Stimulated activated CD8-positive, alpha-beta memory T cell treated with anti-CD3 and anti-CD28 coated beads, Interleukin-4, amount 100 ng/mL, for 4 hours (primary cell): ENCODE measurements at places on chromosomes 7 and 10.

DNA sequence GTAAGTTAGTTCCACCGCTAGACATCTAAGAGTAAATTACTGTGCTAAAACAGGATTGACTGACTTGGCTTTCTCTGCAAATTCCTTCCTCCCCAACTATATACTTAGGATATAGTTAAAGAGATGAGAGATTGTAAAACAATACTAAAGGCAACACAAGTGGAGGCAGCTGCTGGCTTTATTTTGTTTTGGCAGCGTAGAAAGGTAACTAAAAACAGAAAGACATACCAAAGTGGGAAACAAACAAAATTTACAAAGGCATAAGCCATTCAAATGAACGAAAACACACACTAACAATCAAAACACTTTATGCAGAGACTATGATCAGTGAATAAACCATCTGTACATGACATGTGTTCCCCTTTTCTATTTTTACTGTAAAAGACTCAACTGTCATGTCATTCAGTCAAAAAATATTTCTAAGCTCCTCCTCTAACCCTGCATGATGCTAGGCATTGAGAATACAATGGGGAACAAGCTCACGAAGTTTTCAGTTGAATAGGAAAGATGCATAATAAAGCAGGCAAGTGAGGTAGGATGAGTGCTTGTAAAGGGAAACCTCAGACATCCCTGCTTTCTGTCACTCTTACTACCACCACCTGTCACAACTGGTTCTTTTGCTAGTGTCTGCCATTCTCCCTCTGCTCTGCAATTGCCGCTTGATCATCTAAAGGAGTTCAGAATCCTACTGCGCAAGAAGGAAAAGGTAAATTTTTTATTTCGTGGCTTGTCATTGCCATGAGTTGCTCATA lies 64.2 kb upstream of the COL1A2 start:
- no peak for DNase-seq

DNA sequence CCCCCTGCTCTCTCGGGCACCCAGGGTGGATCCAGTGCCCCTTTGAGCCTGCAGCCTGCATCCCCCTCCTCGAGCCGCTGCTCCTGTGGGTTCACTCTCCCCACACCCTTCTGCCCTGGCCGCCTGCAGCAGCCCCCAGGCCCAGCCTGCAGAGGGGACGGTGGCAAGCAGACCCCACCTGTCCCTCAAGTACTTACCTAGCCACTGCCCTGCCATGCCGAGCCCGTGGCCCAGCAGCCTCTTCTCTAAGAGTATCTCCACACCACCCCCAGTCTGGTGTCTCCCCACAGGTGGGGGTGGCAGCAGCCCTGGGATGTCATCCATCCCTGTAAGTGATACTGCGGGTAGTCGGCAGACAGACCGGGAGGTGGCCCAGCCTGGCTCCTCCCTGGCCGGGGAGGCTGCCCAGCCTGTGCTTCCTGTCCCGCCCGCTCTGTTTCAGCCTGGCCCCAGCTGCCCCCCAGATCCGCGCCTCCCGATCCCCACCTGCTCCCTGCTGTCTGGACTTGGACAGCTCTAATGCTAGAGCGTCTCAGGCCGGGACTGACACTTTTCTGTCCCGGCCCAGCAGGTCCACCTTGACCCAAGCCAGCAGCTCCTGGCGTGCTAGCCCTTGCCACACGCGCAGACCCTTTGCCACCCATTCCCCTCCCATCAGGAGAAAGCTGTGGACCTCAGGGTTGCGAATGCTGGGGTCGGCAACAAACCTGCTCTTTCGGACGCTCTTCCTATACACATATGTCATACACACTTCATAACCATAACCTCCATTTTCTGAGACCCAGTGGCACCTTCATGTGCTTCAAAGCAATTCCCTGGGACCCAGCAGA lies 25.0 kb downstream of the YKT6 start:
- DNase-seq = no peak

DNA sequence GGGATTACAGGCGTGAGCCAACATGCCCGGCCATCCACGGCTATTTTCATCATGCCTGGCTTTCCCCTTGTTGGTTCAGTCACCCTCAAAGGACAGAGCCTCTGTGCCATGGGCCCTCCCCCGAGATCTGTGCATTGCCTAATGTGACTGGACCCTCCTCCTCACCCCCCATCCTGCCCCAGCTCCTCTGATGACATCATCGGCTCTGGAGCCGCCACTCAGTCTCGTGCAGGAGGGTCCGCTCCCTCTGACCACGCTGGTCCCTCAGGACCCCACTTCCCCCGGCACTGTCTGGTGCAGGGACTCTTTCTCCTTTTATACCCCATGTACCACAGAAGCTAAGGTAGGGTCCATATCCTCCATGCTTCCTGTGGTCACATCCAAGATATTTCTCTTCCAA lies 33.2 kb upstream of the BAIAP2L1 start:
- DNase-seq = no peak

GRCh38 chr10:16314259-16314658 lies 122.6 kb upstream of the PTER start:
- DNase-seq = no peak

GRCh38 chr10:8069108-8069507 lies 14.6 kb downstream of the GATA3 start:
- DNase-seq = no peak

- DNase-seq = no peak
Measured at GRCh38 chr10:93206652-93207051, 133.0 kb downstream of the CYP26A1 start.

- DNase-seq = no peak
Measured at GRCh38 chr10:24968349-24968748, 15.9 kb upstream of the PRTFDC1 start.

DNA sequence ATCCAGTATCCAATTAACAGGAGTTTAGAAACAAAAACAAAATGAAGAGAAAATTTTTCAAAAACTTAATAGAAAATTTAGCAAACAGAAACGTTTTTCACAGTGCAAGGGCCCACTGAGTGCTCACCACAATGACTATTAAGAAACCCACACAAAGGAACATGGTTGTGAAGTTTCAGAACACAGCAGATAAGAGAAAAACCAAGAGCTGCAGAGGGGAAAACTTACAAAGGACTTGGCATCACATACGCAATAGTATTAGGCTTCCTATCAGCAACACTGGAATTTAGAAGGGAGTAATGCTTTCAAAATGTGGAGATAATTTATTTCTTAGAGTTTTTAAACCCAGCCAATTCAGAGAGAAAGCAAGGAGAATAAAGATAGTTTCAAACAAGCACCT lies 1.7 kb upstream of the C7orf25 start:
- no peak for DNase-seq

DNA sequence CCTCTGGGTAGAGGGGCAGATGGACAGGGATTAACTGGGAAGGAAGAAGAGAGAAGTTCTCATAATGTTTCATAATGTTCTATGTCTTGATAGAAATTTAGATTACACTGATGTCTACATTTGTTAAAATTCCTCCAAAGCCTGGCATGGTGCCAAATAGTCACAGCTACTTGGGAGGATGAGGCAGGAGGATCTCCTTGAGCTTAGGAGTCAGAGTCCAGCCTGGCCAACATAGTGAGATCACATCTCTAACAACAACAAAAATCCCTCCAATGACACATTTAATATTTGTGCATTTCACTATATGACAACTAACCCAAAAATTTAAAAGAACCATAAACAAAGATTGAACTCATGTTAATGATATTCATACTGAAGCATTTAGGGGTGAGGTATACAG lies 33.0 kb upstream of the PPP1R3C start:
- no peak for DNase-seq

- DNase-seq = no peak
Measured at GRCh38 chr7:71173955-71174354, 42.0 kb downstream of the GALNT17 start.

DNA sequence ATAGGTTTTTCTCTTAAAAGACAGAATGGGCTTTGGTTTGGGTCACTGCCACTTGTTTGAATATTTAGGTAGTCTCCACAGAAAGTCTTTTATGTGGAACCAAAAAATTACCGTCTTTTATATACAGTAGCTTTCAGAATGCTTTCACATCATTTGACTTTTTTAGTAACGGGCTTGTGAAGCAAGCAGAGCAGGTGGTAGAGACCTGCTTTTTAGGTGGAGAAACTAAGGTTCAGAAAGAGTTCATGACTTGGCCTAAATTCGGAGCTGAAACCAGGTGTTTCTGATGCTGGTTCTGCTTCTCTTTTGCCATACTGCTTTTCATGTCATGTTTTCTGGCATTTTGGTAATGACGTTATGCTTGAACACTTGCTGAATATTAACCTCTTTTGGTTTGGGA lies 36.3 kb downstream of the GARS1 start:
- no peak for DNase-seq

- no peak for DNase-seq
Measured at GRCh38 chr10:4006858-4007257, 221.8 kb upstream of the KLF6 start.

- no peak for DNase-seq
Measured at GRCh38 chr7:41870461-41871138, 167.7 kb upstream of the INHBA start.

- DNase-seq = no peak
Measured at GRCh38 chr10:72026278-72027111, 61.9 kb downstream of the SPOCK2 start.

- no peak for DNase-seq
Measured at GRCh38 chr7:113015034-113015645, 71.5 kb downstream of the GPR85 start.
